Stimulated activated CD4-positive, alpha-beta T cell treated with anti-CD3 and anti-CD28 coated beads, Interleukin-4, amount 100 ng/mL, for 4 hours (primary cell): ENCODE measurements at places on chromosomes 7 and 10.

GRCh38 chr7:138921277-138921676, 59.9 kb downstream of the KIAA1549 start:
- DNase-seq = no peak

- no peak for DNase-seq
Observed at GRCh38 chr10:97759946-97760345, 11.9 kb downstream of the SFRP5 start.

DNA sequence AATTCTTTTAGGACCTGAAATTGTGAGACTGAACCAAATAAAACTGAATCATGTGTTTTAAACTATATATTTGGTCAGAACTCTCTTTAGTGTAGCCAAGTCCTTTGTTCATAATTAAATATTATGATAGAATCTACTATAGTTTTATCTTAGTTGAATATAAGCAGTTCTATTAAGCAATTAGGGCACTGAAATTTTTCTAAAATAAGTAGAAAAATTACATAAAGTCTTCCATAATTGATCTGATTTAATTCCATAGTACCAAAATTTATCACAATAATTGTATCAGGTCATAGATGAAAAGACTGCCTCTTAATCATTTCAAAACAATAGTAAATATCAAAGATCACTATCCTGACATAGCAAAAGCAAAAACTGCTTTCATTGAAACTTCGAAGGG, 90.1 kb upstream of the BET1 start:
- DNase-seq = no peak

DNA sequence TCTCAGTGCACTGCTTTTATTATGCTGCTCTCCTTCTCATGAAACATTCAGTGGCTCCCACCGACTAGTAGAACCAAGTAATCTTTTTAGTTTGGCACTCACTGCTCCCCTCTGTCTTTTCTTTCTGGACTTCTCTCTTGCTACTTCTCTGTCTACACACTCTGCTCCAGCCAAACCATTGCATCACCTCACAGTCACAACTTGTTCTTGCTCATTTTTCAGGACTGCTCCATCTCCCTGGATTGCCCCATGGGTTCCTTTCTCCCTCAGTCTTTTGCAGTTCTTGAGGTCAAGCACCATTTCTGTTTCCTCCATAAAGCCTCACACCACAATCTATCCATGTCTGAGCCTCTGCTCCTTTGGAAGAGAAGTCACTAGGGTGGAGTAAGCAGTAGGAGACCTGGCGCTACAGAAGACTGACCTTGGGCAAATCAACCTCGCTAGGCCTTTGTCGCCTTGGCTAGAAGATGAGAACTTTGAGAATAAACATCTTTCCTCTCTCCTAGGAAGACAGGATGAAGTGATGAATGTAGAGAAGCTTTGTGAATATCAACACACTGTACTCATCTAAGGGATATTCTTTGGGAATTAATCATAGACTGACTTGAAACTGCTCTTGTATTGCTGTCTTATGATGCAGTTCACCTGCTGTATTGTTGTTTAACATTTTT, 186.2 kb downstream of the LRMDA start:
- DNase-seq = no peak

DNA sequence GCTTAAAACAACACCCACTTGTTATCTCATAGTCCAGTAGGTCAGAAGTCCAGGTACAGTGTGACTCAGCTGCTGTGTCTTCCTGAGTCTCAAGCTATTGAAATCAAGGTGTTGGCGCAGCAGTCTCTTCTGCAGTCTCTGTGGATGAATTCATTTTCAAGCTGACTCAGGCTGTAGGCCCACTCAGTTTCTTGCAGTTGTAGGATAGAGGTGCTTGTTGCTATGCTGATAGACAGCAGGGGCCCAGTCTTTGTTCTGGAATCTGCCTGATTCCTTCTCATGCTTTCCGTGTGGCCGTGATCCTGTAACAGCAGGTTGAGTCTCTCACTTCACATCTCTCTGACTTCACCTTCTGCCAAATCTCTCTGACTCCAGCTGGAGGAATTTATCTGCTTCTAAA, 400.4 kb upstream of the POM121L12 start:
- DNase-seq = no peak

DNA sequence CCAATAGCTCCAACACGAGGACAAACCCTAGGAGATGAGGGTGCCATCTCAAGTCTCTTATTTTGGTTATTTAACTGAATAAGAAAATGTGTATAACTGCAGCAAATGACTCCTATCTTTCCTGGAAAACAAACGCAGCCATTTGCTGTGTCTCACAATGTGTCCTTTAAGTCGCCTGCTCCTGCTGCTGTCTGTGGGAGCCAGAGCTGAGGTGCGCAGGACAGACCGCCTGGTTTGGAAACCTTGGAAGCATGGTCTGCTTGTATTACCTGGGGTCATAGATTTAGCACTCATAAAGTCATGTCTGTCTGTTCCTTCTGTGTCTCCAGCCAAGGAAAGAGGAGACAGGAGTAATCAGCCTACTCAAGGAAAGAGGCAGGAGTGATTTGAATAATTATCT, 760.2 kb downstream of the GRID1 start:
- no peak for DNase-seq

DNA sequence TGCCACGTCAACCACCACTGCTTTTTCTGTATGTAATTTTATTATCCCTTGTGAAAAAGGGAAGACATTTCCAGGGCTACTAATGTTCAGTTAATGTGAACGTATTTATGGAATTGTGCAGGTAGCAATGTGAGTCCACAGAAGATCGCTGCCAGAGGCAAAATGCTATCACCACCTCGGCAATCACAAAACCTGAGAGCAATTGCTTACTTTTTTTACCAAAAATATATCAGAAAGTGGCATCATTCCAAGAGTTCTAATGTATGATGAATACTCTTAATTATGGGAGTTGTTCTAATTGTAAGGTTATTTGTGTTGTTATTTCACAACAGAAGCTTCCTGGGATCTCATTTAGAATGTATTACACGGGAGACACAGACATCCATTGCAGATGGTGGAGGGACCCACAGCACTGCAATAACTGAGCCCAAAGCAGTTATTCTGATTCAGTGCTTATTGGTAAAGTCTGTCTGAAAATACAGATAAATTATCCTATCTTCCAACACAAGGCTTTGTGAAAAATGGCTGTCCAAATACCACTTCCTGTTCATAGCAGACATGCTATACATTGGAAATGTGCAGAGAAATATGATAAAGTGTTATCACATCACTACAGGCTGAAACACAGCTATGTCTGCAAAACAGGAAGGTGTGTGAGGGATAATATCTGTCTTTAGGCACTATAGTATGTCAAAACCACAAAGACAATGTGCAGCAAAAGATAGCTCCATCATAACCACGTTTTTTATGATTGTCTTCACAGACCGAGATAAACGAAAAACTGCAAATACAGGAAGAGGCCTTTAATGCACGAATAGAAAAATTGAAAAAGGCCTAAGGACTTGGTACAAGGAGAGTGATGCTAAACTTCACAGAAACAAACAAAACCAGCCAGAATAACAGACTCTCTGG, 102.7 kb downstream of the CABCOCO1 start:
- DNase-seq = no peak

DNA sequence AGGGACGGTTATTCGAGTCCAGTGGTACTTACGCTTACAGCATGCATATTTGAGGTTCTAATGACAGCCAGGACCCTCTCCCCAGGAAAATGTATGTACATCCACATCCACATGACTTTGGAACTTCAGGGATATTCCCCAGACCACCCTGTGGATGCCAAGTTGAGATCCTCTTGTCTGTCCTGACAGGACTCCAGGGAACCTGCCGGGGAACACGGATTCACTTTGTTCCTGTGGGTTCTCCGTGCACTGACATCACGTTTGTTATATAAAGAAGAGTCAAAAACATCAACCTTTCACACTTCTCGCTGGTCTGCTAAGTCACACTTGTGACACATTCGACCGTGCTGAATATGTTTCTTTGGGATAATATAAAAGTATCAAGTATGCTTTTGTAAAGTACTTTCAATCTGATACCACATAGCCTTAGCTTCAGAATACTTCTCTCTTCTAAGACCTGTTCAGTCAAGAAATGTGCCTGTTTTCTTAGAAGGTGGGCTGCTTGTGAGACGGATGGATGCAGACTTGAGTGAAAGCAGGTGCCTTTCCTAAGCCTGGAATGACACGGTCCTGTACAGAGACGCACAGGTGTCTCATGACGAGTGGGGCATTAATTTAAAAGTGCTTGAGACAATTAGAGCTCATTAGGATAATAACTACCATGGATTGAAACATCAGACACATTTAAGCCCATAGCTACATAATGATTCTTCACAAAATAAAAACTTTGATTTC, 38.7 kb downstream of the CALML5 start:
- no peak for DNase-seq

GRCh38 chr10:43255634-43256431, 11.0 kb downstream of the RASGEF1A start:
- no peak for DNase-seq

DNA sequence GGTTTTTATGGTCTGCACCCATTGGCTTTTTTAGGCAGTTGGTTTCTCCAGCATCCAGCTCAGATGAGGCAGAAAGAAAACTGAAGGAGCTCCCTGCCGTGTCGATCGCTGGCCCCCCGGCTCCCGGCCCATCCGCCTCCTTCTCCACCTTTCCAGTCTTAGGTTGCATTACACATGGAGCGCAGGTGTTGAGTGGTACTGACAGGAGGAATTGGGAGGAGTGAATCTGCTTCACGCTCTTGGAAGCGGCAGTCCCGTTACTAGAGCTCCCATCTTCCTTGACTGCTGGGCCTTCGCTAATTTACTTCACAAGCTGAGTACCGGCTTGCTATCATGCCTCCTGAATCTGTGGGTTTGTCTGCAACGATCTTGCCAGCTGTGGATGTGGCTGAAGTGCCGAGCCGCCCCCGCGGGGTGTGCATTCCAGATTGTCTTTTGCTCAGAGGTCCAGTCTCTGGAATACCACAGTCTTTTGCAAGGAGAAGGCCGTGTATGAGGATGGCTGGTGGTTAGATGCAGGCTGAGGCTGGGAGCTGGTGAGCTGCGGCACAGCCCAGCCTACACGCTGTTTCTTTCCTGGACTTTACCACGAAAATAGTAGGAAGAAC, 17.1 kb downstream of the IQCE start:
- DNase-seq = no peak

DNA sequence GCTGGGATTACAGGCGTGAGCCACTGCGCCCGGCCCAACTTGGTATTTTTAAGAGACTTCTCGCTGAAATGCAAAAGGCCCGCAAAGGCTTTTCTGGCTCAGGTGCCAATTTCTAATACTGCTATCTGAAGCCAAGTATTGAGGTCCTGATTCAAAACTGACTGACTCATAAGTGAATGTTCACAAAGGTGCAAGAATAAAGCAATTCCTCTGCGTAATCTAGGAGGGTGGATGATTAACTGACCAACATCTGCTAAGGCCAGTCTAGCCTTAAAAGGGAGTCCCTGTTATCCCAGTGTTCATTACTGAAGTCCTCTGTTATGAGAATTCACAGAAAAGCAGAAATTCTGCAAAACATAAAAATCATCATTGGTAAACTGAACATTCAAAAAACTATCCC, 111.4 kb downstream of the SRPK2 start:
- no peak for DNase-seq

DNA sequence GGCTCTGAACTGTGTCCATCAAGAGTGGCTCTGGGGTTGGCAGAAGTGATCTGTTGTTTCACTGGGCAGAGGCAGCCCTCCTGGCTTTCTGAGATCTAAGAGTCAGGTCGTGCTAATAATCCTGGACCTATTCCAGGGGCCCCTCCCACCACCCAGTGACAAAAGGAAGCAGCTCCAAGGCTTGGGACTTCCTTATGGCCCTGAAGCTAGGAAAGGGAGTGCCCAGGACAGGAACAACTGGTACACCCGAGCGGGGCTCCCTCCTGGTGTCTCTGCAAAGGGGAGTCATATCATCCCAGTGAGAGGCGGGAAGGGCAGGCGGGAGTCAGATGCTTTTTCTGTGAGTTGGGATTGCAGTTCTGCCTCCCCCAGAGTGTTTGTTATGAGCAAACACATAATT, 32.3 kb downstream of the RPS24 start:
- DNase-seq = no peak
